ENCODE measurements at places on chromosomes 5 and 9.

DNA sequence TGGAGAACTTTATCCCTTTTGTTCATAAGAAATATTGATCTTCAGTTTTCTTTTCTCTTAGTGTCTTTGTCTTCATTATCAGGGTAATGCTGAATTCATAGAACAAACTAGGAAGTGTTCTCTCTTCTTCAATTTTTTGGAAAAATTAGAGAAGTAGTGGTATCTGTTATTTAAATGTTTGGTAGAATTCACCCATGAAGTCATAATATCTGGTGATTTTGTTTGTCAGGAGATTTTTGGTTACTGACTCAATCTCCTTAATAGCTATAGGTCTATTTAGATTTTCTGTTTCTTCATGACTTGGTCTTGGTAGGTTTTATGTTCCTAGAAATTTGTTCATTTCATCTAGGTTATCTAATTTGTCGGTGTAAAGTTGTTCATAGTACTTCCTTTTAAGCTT is 45.4 kb upstream of the STARD4 start:
- DNase-seq: no peak

- no peak for DNase-seq
These were observed 30.1 kb upstream of the ZBED3 start for GRCh38 chr5:77117161-77117560.

DNA sequence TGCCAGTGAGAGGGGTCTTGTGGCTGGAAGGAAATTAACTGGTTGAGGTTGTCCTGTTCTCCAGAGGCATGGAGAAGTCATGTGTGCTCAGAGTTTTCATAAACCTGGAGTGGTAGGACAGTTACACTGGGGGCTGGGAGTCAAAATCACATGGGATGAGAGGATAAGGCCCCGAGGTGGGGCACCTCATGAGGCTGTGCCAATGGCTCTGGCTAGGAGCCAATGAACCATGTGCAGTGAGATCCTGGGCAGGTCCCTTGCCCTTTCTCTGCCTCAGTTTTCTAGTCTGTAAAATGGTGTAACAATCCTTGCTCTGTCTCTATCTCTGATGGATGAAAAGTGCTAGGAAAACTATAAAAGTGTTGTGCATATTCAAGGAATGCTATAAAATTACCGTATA is 7.0 kb upstream of the SYNPO start:
- DNase-seq: no peak

DNA sequence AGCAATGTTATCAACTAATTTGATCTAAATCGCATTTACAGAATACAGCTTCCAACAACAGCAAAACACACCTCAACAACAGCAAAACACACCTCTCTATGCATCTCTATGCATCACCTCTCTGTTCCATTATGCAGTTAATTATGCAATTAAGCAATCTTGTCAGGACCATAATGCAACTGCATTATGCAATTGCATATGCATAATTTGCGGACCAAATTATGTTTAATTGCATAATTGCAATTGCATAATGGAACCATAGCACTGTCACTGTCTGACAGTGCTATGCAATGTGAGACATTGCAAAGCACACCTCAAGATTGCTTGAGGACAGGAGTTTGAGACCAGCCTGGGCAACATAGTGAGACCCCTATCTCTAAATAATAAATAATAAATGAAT is 80.4 kb upstream of the PRSS3 start:
- DNase-seq: no peak

DNA sequence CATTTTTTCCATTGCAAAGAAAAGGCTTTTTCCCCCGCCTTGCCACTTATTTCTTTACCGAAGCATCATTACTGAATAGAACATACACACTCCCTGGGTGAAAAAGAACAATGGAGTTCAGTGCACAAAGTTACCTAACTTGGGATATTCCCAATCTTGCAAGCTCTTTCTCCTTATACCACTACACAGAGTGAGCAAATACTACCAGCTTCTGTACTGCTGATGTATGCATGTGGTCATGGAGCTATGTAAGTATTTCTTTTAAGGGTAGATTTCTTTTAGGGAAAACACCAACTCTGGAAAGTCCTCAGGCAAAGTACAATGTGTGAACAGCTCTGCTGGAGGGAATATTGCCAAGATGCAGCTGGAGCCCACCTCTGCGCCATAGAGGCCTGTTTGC is 81.1 kb downstream of the AOPEP start:
- no peak for DNase-seq

- no peak for DNase-seq
These were observed 9.4 kb downstream of the VDAC1 start for GRCh38 chr5:133995341-133995740.

DNA sequence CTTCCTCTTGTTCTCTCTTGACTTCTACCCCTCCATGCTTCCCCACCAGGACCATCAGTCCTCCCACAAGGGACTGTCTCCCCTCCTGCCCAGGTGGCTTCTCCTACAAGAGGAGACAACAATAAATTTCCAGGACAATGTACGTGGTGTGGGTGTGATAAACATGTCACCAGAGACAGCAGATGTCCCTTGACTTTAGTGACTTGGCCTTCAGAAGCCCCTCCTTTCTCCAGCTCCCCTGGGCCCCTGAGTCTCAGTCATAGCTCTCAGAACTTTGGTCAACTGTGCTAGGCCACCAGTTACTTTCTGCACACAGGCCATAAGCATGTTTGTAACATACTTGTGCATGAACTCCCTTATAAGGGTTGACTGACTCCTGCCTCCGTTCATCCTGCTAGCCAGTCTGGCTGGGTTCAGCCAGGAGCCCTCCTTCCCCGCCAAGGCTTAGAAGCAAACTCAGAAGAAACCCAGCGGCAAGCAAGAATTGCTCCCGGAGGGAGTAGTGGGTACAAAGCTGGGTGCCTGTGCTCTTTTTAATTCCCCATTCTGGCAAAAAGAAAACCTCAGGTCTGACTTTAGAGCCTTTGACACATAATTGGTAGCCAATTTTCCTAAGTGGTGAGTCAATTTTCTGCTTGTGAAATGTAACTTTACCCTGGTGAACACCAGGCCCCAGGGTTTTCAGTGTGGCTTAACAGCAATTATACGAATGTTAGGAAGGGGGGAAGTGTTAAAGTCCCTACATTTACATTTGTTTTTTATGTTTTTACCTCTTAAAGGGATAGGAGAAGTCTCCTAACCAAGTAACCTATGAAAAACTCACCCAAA is 49.2 kb downstream of the EBF1 start:
- no peak for DNase-seq

- DNase-seq: no peak
These were observed 53.9 kb downstream of the BARX1 start for GRCh38 chr9:93900971-93901861.

DNA sequence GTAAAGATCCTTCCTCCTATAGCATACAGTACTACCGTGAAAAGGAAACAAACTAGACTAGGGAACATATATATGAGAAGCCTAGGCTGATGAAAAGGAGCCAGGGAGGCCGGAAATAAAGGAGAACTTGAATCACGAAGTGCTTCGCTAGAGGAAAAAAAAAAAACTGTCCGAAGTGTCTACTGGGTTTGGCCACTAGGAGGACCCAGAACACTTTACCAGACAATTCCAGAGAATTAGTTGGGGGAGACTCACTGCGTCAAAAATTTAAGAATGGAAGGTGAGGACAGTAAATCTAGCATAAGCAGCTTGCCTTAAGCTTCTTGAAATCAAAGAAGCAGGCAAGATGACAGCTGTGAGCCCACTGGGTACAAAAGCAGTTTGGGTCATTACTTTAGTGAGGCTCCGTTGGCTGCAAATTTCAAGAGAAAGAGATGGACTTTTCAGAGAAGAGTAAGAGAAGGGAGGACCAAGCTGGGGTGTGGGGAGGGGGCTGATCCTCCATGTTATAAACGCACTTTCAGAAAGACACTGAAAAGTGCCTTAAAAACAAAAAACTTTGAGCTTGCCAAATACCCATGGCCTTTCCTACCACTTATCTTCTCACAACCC is 47.4 kb downstream of the P4HA2 start:
- peak; percentile 39 for DNase-seq

DNA sequence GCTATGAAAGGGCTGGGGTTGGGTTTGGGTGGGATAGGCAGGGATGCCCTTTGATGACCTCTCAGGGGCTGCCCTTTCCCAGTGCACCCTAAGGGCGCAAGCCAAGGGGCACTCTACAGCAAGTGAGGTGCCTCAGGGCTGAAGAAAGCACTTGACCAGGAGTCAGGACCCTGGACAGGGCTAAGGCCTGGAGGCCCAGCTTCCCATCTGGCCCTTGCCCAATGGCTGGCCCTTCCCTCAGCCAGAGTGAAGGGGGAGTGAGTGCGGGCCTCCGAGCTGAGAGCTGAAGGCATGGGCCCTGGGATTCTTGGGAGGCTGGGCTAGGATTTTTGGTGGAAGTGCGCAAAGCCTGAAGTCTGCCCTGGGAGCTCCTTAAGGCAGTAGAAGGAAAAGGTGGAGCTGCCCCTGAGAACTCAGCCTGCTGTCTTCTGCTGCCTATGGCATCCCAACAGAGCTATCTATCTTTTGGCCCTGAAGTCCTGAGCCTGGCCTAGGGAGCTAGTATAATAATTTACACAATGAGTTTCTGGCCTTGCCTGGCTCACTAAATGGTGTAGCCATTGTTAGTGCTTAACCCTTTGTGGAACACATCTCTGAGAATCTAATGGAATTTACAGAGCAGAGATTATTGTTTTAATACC is 16.4 kb downstream of the JADE2 start:
- DNase-seq: no peak

DNA sequence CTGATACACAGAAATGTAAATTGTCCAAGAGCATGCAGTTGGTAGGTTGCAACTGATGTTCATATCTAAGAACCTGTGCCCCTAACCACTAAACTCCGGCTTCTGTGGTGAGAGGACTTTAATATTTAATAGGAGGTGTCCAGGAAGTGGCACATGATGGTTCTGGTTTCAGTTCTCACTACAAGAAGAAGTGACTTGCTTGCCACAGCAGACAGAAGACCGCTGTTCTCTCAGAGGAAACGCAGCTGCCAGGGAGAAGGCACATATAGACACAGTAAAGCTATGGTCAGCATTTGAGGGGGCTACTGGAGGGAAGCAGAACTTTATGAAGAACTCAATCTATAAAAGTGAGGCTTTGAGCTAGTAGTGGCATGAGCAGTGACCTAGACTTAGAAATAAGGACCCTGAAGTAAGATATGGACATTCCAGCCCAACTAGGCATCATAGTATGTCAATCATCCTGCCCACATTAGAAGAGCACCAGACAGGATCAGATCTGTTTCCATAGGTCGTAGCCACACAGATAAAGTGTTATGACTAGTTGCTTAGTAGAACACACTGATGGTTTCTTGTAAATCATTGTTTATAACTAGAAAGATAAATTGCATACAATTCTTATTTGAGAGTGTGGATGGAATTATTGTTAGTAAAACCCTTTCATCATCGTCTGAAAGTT is 36.4 kb upstream of the DAB2 start:
- DNase-seq: no peak

DNA sequence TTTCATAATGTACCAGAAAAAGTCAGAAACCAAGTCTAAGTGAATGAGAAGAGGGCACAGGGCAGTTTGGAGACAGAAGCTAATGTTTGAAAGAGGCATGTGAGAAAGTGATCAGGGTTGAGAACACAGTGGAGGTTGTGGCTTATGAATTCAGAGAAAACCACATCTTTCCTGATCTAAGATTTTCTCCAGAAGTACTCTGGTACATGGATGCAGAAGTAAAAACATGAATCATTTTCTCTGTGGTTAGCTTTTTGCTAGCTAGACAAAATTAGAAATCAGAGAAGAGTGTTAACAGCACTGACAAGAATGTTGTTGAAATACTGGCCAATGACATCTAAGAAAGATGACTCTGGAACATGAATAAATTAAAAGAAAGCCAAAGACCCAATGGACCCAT is 541.1 kb downstream of the DNAH5 start:
- DNase-seq: no peak

DNA sequence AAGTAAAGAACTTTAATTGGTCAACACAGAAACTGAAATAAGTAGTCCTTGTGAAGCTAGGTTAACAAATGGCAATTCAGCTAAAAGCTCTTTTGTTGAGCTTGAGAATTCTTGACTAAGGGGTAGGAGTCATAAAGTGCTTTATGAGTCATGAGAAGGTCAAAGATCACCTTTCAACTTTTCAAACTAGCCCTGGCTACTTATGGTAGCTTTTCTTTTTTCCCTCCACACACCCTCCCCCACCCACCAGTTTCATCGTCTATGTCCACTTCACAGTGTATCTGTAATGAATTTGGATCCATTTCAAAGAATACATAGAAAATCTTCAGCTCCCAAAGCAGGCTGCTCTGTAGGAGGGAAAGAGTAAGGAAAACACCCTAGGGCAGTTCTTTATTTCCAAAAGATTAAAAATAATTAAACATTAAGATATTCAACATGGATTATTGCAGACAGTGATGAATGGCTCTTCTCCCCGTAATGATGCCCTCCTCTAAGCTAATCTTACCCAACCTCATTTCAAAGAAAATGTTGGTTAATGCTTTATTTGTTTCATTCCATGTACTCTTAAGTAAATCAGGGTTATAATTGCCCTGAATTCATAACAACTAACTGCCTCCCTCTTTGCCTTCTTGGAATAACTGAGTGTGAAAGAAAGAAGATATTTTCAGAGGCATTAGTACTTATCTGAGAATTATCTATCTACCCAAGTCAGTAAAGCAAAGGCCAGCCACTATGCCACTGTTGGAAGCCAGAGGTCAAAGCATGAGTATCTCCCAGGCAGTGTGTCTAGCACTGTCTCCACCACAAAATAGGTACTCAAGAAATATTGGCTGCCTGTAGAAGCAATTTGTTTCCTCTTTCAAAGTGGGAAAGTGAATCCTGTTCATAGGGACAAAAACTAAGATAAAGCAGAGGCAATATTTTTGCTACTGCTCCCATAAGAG is 290.6 kb downstream of the PIK3R1 start:
- no peak for DNase-seq

DNA sequence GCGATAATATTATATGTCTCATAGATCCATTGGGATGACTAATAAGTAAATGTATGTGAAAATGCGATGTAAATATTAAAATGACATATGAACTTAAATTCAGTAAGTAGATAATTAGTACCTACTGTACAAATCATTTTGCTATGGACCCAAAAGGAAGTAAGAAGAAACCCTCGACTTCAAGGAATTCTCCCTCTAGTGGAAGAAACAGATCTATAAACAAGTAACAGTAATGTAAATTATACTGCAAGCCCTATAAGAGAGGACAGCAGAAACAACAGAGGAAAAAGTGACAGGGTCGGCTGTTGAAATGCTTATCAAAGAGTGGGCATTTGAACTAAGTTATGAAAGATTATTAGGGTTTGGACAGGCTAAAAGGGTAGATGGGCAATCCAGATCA is 320.3 kb downstream of the DMAC1 start:
- no peak for DNase-seq

DNA sequence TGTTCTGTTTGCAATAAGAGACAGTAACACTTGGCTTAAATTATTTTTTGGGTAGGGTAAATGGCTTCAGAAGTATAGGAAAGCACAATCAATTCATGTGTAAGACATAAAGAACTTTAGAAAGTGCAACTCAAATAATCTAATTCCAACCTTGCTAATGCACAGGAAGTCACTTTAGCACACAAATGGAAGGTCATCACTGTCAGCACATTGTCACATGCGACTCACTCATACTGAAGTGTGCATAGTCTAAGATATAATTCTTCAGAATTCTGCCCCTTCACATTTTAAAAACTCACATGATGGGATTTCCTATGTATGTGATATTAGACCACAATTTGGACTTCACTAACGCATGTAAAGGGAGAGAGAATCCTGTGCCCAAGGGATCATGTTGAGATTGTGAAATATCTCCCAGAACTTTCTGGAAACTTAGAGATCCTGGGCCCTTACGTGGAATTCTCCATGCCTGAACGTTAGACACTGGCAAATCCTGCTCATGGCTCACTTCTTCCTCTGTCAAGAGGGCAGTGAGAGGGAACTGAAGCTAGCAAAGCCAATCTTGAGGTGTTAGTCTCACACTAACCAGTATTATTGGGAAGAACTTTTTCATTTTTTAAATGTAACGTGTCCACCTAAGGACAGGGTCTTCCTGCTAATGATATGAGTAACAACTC is 403.2 kb upstream of the PTGER4 start:
- DNase-seq: no peak

All from activated CD4-positive, alpha-beta T cell treated with anti-CD3 and anti-CD28 coated beads, Interleukin-2, amount 50 U/mL, for 16 hours (primary cell).